PC-9 (cell line): ENCODE measurements at places on chromosomes 6 and 20. TPM values are rescaled to one million over a fixed set of nuclear protein-coding genes. Genes with fewer than 3 reads are reported as not detected.

Gene DPPA5
- not detected in 2 replicates for total RNA-seq

Gene SIRPA
- 18.4 and 18.5 TPM in 2 replicates for total RNA-seq

Gene HLA-DOA
- not detected in 2 replicates for total RNA-seq

GRCh38 chr6:153092082-153093013 lies 38.7 kb downstream of the RGS17 start:
- DNase-seq, result no peak

DNA sequence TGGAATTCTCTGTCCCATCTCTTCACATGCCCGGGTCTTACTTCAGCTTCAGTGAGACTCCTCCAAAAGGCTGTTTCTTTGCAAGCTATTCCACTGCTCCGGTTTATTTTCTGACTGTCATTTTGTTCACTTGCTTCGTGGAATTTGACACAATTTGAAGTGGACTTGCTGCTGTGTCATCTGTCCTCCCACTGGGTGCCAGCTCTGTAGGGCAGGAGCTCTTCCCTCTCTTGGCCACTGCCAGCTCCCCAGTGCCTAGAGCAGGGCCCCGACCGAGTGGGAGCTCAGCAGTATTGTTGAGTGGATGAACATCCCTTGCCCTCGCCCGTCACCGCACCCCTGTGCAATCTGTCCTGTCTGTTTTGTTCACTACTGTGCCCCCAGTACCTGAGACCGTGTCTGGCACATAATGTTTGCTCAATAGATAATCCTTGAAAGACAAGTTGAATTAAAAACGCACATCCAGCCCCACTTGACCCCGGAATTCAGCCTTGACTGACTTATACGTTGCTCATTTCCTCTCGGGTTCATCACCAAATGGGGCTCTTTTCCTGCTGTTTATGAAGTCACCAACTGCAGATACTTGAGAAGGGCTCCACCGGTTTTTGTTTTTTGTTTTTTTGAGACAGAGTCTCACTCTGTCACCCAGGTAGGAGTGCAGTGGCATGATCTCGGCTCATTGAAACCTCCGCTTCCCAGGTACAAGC lies 170.3 kb upstream of the KCNG1 start:
- no peak for DNase-seq

Gene IL17F
- total RNA-seq, result not detected in 2 replicates

DNA sequence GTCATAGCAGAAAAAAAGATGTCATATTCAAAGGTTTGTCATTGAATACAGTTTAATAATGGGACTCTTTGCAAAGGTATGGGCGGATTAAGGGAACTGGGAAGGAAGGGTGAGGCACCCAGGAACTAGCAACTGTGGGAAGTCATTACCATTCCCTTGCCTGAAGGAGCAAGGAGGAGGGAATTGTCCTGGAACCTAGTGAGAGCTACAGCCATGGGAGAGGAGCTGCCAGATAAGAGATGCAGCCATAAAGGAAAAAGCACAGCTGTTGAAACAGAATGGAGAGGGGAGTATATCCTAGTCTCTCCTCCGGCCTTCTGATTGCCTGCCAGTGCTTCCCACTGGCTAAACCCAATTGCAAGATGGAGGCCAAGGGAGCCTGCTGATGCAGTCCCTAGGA lies 250.6 kb downstream of the BCKDHB start:
- DNase-seq, result no peak

Gene ABCC10
- total RNA-seq, result 28.4 and 28.7 TPM in 2 replicates

Gene OPRL1
- 1.5 and 2.7 TPM in 2 replicates for total RNA-seq

Gene DEFB132
- not detected in 2 replicates for total RNA-seq

DNA sequence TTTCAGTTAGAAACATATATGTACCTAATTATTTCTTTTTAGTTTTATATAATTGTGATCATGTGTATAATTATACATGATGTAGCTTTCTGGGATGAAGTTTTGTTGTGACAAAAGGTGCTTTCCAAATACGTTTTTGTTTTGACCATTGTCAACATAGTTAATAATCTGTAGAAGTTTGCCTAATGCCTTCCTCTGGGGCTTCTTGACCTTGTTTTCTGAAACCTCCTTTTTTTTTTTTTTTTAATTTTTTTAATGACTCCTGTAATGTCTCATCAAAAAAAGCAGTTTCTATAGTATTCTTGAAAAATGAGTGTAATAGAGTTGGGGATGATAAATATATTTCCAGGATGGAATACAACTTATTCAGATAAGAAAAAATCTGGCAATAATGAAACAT lies 434.7 kb upstream of the SOX4 start:
- no peak for DNase-seq

Gene TTLL9
- 1.5 and 1.8 TPM in 2 replicates for total RNA-seq

Gene KCNK16
- total RNA-seq, result not detected in 2 replicates
